Tongue (tissue), 3 donors: ENCODE measurements at places on chromosomes 3 and 15. TPM values are rescaled to one million over a fixed set of nuclear protein-coding genes. Genes with fewer than 3 reads are reported as not detected.

Gene CD80
- total RNA-seq, result not detected

Gene AMT
- total RNA-seq, result 8.6 TPM

- DNase-seq, result no peak
Observed at GRCh38 chr3:114319453-114319852, 25.6 kb downstream of the TIGIT start.

DNA sequence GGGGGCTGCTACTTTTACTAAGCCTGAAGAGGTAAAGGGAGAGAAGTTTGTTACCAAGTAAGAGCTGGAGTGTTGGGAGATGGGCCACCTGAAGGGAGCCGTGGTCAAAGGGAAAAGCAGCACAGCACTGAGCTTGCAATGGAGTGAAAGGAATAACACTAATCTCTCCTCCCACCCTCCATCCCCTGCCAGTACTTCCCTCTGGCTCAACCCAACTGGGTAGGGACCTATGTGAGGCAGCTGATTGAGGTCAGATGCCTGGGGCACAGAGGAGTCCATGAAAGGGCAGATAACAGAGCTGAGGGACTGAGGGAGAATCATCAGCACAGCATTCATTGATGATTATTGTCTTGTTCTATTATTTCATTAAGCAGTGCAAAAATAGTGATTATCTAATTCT, 212.4 kb upstream of the TBC1D5 start:
- no peak for DNase-seq

DNA sequence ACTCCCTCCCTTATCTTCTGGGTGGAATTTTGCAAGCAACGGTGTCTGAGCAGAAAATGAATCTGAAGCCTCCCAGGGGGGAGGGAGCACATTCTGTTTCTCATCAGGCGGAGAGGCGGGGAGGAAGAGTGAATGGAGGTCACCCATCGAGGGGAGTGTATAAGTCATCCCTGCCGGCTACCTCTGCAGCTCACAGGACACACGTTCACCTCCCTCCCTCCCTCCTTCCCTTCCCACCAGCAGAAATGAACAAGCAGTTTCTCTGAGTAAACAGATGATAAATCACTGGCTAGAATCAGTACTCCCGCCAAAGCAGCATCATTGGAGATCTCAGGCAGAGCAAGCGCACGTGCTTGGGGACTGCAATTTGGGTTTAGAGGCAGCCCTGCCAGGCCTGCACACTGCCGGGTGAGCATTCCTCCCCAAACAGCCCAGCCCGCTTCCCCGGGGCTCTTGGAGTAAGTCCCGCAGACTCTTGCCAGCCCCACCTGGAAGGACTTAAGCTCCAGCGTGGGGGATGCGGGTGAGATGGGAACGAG, 38.3 kb downstream of the CPN2 start:
- DNase-seq, result peak; percentile 92

DNA sequence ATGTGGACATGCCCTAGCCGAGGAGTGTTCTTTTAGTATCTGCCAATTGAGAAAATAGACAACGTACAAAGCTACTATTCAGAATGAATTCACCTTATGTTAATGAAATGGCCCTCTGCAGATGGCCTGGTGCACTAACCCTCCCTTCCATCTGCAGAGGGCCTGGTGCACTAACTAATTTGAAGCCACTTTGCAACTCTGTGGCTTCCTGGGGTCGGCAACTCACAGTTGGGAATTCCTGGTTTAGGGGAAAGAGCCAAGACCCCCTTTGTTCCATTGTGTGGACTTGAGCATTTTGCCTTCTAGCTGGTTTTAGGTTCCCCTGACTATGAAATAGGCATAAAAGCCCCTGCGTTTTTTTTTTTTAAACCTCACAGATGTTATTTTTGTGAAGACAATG, 204.3 kb upstream of the UBE3A start:
- DNase-seq, result no peak

GRCh38 chr3:133014325-133014724, 23.9 kb upstream of the TMEM108 start:
- no peak for DNase-seq
